ENCODE measurements at places on chromosomes 2 and 18.

DNA sequence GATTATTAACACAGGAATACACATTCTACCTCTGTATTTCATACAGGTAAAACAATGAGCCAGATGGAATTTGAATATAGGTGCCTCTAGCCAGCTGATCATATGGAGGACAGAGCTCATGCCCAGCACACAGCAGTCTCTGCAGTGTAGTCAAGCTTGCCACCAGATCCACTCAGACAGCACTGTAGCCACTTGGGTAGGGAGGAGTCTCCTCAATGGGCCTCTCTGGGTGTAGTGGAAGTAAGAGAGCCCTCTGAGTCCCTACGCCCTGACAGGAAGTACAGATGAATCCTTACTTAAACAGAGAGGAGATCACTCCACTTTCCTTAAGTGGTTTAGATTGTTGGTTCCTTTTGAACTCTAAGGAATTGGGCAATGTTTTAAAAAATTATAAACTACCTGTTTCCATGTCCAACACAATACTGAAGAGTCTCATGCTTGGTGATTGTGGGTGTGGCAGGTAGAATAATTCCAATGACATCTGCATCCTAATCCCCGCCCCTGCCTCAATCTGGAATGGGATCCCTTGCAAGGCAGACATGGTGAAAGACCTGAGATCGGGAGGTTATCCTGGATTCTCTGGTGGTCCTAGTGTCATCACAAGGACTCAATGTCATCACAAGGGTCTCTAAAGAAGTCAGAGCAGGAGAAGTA, 23.0 kb upstream of the TMEM200C start:
- DNase-seq = no peak

GRCh38 chr2:232022718-232023117, 61.2 kb downstream of the DIS3L2 start:
- DNase-seq = no peak

GRCh38 chr18:37294951-37295350, 270.6 kb downstream of the CELF4 start:
- DNase-seq = no peak

DNA sequence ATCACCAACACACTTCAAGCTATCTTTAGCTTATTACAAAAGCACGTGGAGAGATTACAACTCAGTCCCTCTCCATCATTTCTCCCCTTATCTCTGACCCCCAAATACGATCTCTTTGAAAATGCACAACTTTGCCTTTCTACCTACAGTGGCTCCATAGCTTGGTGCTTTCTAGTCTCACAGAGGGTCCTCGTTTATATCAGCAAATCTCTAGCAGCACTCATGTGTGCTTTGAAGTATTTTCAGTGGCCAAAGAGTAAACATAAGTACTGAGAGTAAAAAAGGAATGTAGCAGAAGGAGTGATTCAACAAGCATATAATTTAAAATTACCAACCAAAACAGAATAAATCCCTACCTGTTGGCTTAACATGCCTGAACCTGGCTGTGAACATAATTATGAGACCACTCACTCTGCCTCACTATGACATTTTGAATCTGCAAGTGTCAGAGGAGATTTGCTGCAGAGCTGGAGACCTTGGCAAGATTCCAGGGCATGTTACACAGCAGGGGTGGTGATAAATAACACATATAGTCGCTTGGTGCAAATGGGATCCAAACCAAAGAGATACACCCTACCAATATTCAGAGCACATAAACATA, 54.6 kb downstream of the LAMA3 start:
- no peak for DNase-seq

GRCh38 chr2:15941871-15942710, 1.7 kb downstream of the MYCN start:
- no peak for DNase-seq

- DNase-seq = no peak
These were observed 230.2 kb upstream of the TNP1 start for GRCh38 chr2:217090024-217090473.

- DNase-seq = no peak
These were observed 255.4 kb downstream of the ALPK2 start for GRCh38 chr18:58373481-58373880.

DNA sequence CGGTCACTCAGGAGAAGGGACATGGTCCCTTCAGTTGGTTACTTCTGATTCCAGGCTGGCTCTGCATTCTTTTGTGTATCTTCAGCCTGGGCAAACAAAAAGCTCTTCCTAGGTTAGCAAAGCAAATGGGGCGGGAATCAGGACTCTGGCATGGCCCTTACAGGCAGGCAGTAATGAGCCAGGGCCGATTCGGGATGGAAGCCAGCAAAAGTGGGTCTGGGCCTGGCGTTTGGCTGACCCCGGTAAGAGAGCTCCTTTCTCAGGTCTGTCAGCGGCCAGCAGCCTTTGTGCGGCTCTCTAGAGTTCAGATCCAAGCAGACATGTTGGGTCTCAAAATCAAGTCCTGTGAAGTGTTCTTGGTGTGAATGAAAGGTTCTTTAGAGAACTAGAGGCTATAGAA, 81.5 kb upstream of the EML6 start:
- DNase-seq = no peak

DNA sequence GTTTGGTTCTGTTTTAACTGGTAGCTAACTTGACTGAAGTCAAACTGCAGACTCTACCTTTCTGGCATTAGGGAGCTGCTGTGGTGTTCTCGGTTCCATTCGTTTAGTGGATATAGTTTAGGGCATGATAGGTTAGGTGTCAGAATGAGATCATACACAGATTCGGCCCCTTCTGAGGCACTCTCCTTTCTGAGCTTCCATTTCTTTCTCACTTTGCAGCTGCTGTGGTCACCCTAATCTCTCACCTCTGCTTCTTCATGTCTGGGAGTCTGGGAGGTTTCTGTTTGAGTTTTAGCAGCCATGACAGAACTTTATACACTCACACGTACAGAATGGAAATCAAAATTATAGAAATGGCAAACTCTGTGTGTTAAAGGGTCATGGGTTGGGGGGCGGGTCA, 122.8 kb downstream of the ATP9B start:
- no peak for DNase-seq

DNA sequence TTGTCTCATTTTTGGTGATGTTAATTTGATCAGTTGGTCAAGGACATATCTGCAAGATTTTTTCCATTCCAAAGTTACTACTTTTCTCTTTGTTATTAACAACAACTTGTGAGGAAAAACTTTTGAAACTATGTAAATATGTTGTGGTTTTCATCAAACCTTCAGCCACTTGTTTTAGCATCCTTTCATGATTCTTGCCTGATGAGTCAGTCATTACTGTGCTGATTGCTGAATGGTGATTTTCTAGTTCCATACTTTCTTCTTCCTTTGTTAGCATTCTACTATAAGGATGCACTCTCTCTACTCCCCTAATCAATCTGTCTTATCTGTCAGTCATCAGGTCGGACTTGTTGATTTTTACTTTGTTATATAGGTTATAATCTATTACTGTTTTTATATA, 10.9 kb downstream of the TMEM87B start:
- no peak for DNase-seq

DNA sequence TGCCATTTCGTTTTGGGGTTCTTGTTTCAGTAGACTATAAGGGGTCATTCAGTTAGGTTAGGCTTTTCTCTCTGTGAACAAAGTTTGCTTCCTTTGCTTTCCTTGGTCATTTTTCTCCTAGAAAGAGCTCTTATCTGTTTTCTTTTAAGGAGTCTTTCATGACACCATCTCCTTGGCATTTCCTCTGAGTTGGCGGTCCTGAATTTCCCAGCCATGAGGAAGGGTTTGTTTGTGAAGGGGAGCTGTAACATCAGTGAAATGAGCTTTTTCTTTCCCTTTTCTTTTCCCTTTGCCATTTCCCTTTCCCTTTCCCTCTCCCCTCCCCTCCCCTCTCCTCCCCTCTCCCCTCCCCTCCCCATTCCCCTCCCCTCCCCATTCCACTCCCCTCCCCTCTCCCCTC, 61.7 kb downstream of the MAP4K4 start:
- peak; percentile 70 for DNase-seq

DNA sequence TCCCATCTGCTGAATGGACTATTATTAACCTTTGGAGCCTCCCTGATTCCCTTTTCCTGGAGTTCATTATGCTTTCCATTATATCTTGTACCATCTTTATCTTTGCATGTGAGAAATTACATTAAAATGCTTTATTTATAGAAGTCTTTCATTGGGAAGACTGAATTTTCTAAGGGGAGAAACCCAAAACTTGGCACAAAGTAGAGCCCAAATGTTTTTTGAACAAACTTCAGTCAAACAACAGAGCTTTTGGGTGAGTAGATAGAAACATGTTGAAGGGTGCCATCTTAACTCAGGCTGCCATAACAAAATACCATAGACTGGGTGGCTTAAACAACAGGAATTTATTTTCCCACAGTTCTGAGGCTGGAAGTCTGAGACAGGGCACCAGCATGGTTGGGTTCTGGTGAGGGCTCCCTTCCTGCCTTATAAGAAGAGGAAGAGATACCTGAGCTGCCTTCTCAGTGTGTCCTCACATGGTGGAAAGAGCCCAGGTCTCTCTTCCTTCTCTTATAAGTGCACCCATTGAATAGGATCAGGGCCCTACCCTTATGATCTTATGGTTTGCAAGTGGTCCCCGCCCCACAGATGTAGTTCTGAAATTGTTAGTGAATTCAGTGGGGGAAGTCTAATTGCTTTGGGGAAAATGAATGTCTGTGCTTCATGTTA, 19.2 kb downstream of the RALB start:
- no peak for DNase-seq

DNA sequence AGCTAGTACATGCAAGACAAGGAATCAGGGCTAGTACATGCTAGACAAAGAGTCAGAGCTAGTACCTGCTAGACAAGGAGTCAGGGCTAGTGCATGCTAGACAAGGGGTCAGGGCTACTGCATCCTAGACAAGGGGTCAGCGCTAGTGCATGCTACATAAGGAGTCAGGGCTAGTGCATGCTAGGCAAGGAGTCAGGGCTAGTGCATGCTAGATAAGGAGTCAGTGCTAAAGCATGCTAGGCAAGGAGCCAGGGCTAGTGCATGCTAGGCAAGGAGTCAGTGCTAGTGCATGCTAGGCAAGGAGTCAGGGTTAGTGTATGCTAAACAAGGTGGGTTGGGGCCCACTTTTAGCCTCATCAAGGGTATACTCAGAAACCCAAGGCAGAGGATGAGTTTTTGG, 90.1 kb upstream of the FAM136A start:
- no peak for DNase-seq

DNA sequence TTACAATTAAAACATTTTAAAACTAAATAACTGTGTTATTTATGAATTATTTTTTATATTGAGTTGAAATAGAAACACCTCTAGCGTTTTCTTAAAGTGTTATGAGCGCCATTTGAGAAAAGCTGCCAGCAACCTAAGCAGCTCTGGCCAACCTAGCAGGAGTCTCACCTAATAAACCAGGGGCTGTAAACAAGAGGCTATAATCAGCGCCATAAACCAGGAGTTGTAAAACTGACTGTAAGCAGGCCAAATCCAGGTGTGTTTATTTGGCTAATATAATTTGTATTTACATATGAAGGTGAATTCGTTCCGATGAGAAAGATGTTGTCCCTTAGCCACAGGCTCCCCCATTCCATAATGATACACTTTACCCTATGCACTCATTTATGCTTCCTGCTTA, 34.7 kb downstream of the LRRTM1 start:
- DNase-seq = no peak

DNA sequence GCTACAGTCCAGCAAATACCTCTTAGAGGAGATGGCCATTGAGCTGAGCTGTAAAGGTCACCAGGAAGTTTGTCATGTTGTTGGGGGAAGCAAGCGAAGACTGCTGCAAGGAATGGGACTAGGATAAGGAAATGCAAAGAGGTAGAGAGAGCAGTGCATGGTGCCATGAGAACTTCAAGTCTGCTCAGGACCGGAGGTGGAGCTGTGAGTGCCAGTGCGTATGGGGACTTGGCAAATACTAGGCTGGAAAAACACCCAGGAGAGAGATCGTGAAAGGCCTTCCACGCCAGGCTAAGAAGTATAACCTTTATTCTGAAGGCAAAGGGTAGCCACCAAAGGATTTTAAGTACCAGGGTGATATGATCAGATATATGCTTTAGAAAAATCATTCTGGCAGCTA, 71.3 kb downstream of the MEIS1 start:
- no peak for DNase-seq

GRCh38 chr2:86223140-86223926, 24.1 kb downstream of the MRPL35 start:
- DNase-seq = peak; percentile 77

- no peak for DNase-seq
These were observed 58.5 kb downstream of the SP3 start for GRCh38 chr2:173906626-173907025.

DNA sequence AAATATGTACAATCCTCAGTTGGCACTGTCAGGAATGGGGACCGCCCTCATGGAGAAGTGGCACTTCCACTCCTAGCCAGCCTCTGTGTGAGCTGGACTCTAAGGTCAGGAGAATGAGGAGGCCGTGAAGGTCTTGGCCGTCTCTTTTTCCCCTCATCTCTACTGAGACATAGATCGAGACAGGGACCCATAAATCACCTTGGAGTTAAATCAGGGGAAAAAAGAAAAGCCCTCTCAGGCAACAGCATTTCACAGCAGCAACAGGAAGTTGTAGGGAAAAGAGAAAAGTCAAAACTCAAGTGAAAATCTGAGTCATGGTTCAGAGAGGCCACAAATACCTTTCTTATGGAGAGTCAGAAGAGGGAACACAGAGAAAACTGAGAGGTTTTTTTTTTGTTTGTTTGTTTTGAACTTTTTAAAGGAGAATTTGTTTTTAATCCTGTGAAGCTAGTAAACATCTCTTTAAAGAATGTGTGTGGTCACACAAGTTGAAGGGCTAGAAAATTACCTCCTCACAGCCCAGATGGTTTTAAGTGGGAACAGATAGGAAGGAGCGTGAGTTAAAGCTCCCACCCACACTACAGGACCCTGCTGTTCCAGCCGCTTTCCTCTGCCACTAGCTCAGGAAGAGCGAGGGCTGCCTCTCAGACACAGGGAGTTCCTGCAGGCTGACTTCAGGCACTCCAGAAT, 30.6 kb upstream of the CYP1B1 start:
- DNase-seq = no peak

DNA sequence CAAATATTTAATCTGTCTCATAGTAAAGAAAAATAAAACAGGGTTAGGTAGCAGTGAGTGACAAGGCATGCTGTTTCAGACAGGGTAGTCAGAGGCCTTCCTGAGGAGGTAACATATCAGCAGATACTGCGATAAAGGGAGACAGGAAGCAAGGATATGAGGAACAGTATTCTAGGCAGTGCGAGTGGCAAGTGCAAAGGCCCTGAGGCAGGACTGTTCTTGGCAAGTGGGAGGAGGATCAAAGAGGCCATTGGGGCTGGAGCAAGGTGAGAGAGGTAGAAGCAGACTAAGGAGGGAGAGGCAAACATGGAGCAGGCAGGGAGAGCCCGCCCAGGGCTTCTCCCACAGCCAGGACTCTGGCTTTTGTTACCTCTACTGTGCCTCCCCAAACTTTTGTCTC, 33.6 kb downstream of the GAD1 start:
- DNase-seq = no peak

DNA sequence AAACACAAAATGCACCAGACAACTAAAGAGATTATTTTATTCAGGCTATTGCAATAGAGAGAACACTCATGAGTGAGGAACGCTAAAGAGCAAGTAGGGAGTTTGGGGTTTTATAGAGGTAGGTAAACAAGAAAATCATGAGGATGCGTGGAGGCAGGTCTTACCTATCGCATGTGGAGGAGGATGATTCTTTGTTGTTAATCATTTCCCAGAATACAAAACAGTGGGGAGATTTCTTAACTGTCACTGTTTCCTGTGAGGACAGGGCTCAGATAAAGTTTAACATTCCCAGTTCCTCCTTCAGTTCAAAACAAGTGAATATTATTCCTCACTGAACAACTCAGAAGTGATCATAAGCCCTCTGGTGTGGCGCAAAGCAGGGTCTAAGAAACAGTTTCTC, 156.1 kb upstream of the MGAT5 start:
- DNase-seq = no peak

All from right atrium auricular region (tissue), 2 donors.